ENCODE measurements at places on chromosomes 5 and 9. TPM values are rescaled to one million over a fixed set of nuclear protein-coding genes. Genes with fewer than 3 reads are reported as not detected.

The CCNI2 gene
- 0.14 TPM for polyA plus RNA-seq

DNA sequence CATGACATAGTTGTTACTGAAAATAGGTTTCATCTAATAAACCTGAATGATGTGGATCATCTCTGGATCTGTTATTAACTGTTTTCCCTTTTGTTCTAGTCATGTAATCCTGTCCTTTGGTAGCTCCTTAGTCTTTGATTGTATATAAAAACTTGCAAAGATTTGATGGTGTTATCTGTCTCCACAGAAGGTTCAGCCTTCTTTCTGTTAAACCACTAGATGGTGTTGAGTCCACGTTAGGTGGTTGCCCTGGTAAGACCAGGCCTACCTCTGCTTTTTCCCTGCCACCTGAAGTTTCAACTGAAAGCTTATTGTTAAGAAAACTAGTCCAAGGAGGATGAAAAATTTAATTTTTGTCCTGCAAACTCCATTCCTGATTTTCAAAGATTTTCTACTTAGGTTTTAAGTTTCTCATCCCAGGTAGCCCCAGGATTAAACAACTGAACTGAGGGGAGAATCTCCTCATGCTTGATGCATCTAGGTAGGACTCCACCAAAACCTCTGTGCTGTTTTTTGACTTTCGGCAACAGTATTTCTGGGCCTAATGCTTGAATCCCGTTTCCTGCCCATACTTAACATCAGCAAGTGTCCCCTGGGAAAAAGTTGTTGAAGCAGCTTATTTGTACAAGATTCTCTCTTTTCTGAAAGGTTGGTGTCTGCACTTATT, 68.5 kb downstream of the RICTOR start:
- no peaks in the 10 kb centered on the region for H3K27me3 ChIP-seq
- H3K27ac ChIP-seq = no peak overlapping the region
- no peak for DNase-seq
- no peaks in the 10 kb centered on the region for H3K36me3 ChIP-seq
- H3K4me3 ChIP-seq = no peak overlapping the region

DNA sequence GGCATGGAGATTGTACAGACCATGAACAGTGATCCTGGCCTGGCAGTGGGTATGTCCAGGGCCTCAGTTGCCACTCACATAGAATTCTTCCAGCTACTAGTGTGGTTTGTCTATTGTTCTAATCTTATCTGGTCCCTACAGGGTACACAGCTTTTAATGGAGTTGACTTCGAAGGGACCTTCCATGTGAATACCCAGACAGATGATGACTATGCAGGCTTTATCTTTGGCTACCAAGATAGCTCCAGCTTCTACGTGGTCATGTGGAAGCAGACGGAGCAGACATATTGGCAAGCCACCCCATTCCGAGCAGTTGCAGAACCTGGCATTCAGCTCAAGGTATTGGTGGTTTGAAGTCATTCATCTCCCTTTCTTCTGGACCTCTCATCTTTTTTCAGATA, 43.8 kb downstream of the THBS4 start:
- no peaks in the 10 kb centered on the region for H3K36me3 ChIP-seq
- no peak overlapping the region for H3K27ac ChIP-seq
- H3K4me1 ChIP-seq = no peaks in the 10 kb centered on the region
- no peaks in the 10 kb centered on the region for H3K27me3 ChIP-seq

The COX7C gene
- 764 TPM for polyA plus RNA-seq

GRCh38 chr5:149759986-149760853, 30.1 kb downstream of the PPARGC1B start:
- H3K27me3 ChIP-seq = no peaks in the 10 kb centered on the region
- H3K27ac ChIP-seq = no peak overlapping the region
- no peak for DNase-seq
- no peaks in the 10 kb centered on the region for H3K36me3 ChIP-seq

- peaks cover 4% of the 10 kb centered on the region for H3K27me3 ChIP-seq
- H3K36me3 ChIP-seq = no peaks in the 10 kb centered on the region
- no peak overlapping the region for H3K27ac ChIP-seq
Measured at GRCh38 chr9:136342181-136343120, 15.1 kb downstream of the GPSM1 start.

- no peak overlapping the region for H3K27ac ChIP-seq
- DNase-seq = no peak
- H3K36me3 ChIP-seq = no peaks in the 10 kb centered on the region
- H3K4me1 ChIP-seq = peaks cover 17% of the 10 kb centered on the region
Measured at GRCh38 chr5:169744336-169744735, 107.3 kb downstream of the DOCK2 start.

GRCh38 chr9:135032041-135032835, 55.2 kb upstream of the OLFM1 start:
- H3K27ac ChIP-seq = no peak overlapping the region
- peaks cover 7% of the 10 kb centered on the region for H3K27me3 ChIP-seq
- H3K4me3 ChIP-seq = no peak overlapping the region
- DNase-seq = no peak
- H3K36me3 ChIP-seq = no peaks in the 10 kb centered on the region

DNA sequence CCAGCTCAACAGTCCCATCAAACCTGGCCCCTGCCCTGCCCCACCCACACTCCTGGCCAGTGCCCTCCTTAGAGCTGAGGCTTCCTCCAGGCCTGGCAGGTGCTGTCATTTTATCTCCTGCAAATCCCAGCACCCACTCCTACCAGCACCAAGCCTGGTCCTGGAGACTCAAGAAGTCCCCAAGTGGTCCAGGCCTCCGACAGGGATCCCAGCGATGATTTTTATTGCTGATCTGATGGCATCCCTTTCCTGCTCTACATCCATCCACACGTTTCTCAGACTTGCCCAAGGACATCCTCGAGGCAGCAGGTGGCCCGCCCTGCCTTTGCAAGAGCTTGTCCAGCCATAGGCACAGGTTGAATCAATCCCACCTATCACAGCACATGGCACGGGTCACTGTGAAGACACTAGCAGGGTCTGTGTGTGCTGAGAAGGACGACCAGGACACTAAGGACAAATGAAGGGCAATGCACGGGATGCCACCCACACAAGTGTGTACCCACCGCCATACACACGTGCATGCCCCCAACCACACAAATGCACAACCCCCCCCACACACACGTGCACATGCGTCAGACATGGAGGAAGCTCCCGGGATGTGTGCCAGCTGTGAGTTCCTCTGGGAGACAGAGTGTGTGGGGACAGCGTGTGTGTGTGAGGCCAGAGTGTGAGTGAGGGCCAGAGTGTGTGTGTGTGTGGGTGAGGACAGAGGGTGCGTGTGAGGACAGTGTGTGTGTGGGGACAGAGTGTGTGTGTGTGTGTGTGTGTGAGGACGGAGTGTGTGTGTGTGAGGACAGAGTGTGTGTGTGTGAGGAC, 62.4 kb upstream of the UBAC1 start:
- peaks cover 5% of the 10 kb centered on the region for H3K36me3 ChIP-seq

The ESM1 gene
- polyA plus RNA-seq = 0.07 TPM

The GLRA1 gene
- polyA plus RNA-seq = not detected

GRCh38 chr9:81628897-81629296, 60.5 kb downstream of the TLE1 start:
- H3K27ac ChIP-seq = no peak overlapping the region
- H3K4me3 ChIP-seq = no peak overlapping the region
- no peak for DNase-seq
- no peaks in the 10 kb centered on the region for H3K27me3 ChIP-seq
- H3K36me3 ChIP-seq = no peaks in the 10 kb centered on the region

The RLN2 gene
- 0.41 TPM for polyA plus RNA-seq

The DTWD2 gene
- 2.2 TPM for polyA plus RNA-seq

DNA sequence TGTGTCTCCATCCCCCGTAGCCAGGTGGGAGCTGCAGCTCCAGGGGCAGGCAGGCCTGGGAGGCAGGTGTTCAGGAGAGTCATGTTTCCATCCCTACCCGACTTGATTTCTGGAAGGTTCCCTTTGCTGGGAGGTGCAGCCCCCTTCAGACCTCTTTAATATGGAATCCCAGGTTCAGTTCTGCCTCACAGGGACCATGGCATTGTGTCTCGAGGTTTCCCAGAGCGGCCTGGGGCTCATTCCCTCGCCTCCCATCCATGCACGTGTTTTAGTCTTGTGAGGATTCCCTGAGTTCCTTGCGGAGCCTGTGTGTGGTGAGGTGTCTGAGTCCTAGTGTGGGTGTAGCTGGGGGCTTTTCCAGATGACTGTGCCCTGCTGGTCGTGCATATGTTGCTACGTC, 16.5 kb upstream of the AHRR start:
- no peaks in the 10 kb centered on the region for H3K27me3 ChIP-seq
- H3K36me3 ChIP-seq = peaks cover 21% of the 10 kb centered on the region
- H3K27ac ChIP-seq = no peak overlapping the region

DNA sequence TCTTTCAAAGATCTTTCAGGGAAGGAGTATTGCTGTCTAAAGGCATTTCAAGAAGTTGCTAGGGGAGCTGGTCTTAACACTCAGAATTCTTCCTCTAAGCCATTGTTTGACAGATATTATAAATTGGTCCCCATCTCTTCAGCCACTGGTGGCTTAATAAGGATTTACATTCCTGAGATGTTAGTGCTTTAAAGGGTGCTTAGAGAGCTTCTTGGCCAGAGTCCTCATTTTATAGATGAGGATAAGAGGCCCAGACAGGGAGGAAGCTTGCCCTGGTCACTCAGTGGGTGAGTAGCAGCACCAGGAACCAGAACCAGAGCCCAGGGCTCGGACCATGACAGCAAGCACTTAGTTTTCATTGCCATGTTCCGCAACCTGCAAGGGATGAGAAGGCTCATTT, 53.2 kb downstream of the GALNT10 start:
- H3K27ac ChIP-seq = no peak overlapping the region
- H3K4me1 ChIP-seq = no peaks in the 10 kb centered on the region
- no peaks in the 10 kb centered on the region for H3K36me3 ChIP-seq
- DNase-seq = no peak
- H3K27me3 ChIP-seq = no peaks in the 10 kb centered on the region
- H3K4me3 ChIP-seq = no peak overlapping the region

GRCh38 chr9:110755179-110755578, 86.6 kb downstream of the MUSK start:
- H3K4me3 ChIP-seq = no peak overlapping the region
- no peak overlapping the region for H3K27ac ChIP-seq
- H3K27me3 ChIP-seq = no peaks in the 10 kb centered on the region
- no peaks in the 10 kb centered on the region for H3K36me3 ChIP-seq
- no peak for DNase-seq

DNA sequence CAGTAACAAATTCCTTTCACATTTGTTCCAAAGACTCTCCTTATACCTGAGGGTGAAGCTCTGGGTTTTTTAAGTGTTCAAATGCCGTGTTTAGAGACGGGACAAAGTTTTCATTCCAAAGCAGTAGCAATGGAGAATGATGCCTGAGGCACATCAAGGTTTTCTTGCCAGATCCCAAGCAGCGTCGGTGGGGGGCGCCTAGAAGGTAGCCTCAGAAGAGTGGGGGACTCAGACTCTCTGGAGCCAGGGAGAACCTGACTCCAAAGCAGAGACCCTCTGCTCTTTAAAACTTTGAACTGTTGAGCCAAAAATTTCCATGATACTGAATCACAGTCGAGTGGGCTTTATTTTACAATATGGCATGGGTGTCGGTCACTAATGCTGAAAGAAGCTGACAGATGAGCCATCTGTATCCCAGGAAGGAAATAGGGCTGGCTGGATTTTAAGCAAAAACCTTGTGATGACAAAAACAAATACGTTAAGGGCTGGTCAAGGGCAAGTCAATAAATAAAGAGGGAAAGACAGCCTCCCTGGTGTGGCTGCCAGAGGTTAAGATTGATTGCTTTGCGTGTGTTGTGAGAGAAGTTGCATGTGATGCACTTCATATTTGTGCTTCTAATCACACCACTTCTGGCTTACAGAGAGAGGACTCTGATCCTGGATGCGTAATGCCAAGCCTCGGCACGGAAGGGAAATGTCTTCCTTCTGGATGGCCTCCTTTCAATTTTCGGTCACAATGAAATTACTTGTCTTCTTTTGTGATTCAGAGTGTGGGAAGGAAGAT, 161.1 kb upstream of the EFNA5 start:
- H3K4me3 ChIP-seq = no peak overlapping the region
- no peak for DNase-seq
- H3K4me1 ChIP-seq = no peaks in the 10 kb centered on the region
- H3K27me3 ChIP-seq = no peaks in the 10 kb centered on the region

- H3K36me3 ChIP-seq = no peaks in the 10 kb centered on the region
- H3K27ac ChIP-seq = no peak overlapping the region
- no peak overlapping the region for H3K4me3 ChIP-seq
- H3K27me3 ChIP-seq = no peaks in the 10 kb centered on the region
Measured at GRCh38 chr5:179112469-179113142, 52.4 kb downstream of the ZNF354C start.

GRCh38 chr5:33240558-33240957, 200.2 kb upstream of the TARS1 start:
- no peaks in the 10 kb centered on the region for H3K27me3 ChIP-seq
- DNase-seq = no peak
- H3K4me3 ChIP-seq = no peak overlapping the region
- H3K36me3 ChIP-seq = no peaks in the 10 kb centered on the region

DNA sequence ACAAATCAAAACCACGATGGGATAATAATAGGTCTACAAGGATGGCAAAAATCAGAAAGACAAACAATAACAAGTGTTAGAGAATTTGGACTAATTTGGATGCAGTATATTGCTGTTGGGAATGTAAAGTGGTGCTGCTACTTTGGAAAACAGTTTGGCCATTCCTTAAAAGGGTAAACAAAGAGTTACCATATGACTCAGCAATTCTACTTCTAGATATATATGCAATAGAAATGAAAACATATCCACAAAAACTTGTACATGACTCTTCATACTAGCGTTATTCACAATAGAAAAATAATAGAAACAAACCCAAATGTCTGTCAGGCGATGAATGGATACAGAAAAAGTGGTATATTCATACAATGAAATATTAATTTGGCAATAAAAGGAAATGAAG, 58.3 kb downstream of the JAK2 start:
- H3K36me3 ChIP-seq = no peaks in the 10 kb centered on the region
- no peaks in the 10 kb centered on the region for H3K27me3 ChIP-seq
- no peaks in the 10 kb centered on the region for H3K4me1 ChIP-seq
- no peak overlapping the region for H3K27ac ChIP-seq
- DNase-seq = no peak
- no peak overlapping the region for H3K4me3 ChIP-seq

The PTGES gene
- polyA plus RNA-seq = 34.1 TPM

DNA sequence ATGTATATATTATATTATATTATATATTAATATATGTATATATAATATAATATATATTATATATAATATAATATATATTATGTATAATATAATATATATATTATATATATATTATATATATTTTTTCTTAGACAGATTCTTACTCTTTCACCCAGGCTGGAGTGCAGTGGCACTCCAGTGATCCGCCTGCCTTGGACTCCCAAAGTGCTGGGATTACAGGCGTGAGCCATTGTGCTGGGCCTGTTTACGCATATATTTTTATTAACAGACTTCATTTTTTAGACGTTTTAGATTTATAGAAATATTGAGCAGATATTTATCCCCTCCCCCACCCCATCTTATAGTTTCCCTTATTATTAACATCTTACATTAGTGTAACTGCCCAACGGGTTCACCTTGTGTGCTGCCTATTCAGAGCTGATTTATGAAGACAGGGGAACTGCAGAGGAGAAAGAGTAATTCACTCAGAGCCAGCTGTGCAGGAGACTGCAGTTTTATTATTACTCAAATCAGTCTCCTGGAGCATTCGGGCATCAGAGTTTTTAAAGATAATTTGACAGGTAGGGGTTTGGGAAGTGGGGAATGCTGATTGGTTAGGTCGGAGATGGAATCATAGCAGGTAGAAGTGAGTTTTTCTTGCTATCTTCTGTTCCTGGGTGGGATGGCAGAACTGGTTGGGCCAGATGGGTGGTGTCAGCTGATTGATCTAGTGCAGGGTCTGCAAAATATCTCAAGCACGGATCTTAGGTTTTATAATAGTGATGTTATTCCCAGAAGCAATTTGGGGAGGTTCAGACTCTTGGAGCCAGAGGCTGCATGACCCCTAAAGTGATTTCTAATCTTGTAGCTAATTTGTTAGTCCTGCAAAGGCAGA, 93.4 kb downstream of the UNC13B start:
- no peak overlapping the region for H3K27ac ChIP-seq
- H3K4me1 ChIP-seq = peaks cover 3% of the 10 kb centered on the region
- H3K4me3 ChIP-seq = no peak overlapping the region
- H3K27me3 ChIP-seq = no peaks in the 10 kb centered on the region

The UBE2R2 gene
- 11.5 TPM for polyA plus RNA-seq

The CDKN2B-AS1 gene
- 1.4 TPM for polyA plus RNA-seq
